Thyroid gland (tissue), 4 donors: ENCODE measurements at places on chromosomes 2 and 18. TPM values are rescaled to one million over a fixed set of nuclear protein-coding genes. Genes with fewer than 3 reads are reported as not detected.
A peak's percentile ranks its signal among the peaks of the same experiment; 100 is the strongest.

Gene PHLPP1
- total RNA-seq = 18.3 TPM

Gene SNTG2
- 11.3 TPM for total RNA-seq

Gene CHRNA1
- total RNA-seq = not detected

Gene CDKL4
- total RNA-seq = 2.5 TPM

Gene RGPD4
- not detected for total RNA-seq

Gene FBXO41
- 1.7 TPM for total RNA-seq

Gene SERPINB12
- not detected for total RNA-seq

Gene LIMS3
- 2.4 TPM for total RNA-seq

Gene ZEB2
- 48.0 TPM for total RNA-seq

DNA sequence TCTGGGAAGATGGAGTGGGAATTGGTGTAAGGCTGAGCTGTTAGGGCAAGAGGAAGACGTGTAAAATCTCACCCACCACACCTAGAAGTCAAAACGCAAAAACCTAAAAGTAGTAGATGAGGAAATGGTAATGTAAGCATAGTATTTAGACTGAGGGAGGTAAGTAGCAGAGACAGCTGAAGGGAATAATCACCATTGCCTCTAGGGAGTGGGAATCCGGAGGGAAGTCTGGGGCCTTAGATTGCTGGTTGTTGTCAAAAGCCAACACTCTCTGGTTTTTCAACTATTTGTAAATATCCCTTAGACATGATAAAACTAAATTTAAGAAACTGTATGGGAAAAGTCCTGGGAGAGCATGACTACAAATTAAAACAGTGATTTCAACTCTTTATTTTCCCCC lies 28.7 kb upstream of the MYCN start:
- H3K36me3 ChIP-seq = no peaks in the 10 kb centered on the region
- no peaks in the 10 kb centered on the region for H3K27me3 ChIP-seq
- peak overlapping the region; percentile 96 for H3K27ac ChIP-seq
- DNase-seq = no peak

DNA sequence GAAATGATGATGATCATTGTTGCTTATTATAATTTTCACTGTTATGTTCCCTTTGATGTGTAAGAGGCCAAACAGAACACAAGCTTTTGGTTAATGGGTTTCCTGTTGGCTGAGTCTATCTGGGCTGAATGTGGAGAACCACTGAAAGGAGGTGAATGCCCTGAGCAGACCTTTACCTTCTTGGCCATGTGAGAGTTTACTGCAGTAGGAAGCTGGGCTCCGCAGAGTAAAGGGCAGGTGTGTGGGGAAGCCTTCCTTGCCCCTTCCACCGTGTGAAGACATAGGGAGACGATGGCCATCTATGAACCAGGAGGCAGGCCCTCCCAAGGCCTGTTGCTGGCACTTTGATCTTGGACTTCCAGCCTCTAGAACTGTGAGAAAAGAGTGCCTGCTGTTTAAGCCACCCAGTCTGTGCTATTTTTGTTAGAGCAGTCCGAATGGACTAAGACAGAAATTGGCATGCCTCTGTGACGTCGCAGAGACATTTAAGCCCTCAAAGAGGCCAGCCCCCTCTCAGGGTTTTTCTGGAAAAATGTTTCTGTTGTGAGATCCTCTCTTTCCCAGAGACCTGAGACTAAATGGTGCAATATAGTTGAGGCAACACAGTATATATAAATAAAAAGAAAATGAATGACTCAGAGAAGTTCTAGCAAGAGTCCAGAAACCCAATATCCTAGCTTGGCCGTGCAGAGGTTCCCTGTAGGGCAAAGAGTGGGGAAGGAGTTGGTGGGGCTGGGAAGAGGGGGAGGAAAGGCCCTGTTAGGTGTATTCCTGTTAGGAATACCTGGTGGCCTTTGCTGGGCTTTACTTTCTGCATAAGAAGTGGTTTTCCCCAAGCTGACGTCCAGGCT lies 121.9 kb upstream of the LGALSL start:
- no peak overlapping the region for H3K4me3 ChIP-seq
- no peaks in the 10 kb centered on the region for H3K36me3 ChIP-seq
- H3K4me1 ChIP-seq = peaks cover 14% of the 10 kb centered on the region
- no peak for DNase-seq
- H3K27me3 ChIP-seq = no peaks in the 10 kb centered on the region
- no peak overlapping the region for H3K27ac ChIP-seq

DNA sequence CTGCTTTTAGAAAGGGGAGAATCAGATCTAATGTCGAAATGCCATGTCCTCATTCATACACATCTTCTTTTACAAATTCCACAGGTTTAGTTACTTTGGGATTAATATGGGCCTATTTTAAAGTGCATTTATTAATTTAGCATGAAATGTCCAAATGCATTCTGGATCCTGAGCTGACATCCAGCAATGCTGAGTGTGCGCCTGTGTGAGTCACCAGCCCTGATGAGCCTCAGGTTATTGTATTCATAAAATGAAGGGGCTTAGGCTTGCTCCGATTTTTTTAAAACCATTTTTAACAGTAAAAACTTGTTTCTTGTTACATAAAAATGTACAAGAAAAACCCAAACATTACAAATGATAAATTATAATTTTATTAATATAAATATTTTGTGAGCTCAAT lies 94.1 kb downstream of the SH3YL1 start:
- H3K36me3 ChIP-seq = no peaks in the 10 kb centered on the region
- no peak for DNase-seq
- H3K27ac ChIP-seq = no peak overlapping the region

- H3K4me3 ChIP-seq = no peak overlapping the region
- no peak for DNase-seq
- H3K36me3 ChIP-seq = no peaks in the 10 kb centered on the region
- H3K4me1 ChIP-seq = no peaks in the 10 kb centered on the region
Observed at GRCh38 chr2:199594443-199594842, 136.7 kb upstream of the SATB2 start.

DNA sequence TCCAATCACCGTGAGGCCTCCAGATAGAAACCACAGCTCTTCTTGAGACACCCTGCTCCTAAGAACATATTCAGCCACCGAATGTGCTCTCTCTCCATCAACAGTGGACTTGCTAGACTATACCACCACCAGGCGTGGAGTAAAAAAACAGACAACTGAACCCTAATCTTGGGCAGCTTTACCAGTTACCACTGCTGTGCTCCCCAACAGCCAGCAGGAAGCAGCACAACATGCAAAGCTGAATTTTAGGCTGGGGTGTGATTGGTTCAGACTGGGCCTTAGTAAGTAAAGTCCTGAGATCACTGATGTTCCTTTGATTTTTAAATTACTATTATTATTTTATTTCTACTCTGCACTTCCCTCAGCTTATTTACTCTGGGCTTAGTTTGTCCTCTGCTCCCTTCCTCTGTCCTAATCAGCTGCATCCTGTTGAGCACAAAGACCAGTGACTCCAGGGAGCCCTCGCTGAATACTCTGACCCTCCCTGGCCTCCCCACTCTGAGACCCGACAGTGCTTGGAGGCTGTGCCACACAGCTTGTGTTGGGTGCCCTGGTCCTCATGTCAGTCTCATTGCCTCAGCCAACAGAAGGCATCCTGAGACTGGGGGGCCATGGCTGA lies 21.9 kb downstream of the MRPL35 start:
- no peak overlapping the region for H3K4me3 ChIP-seq
- no peak overlapping the region for H3K27ac ChIP-seq
- no peaks in the 10 kb centered on the region for H3K4me1 ChIP-seq
- DNase-seq = peak; percentile 51
- no peaks in the 10 kb centered on the region for H3K36me3 ChIP-seq

GRCh38 chr2:151845884-151846283 lies 17.7 kb upstream of the ARL5A start:
- H3K4me1 ChIP-seq = no peaks in the 10 kb centered on the region
- no peak overlapping the region for H3K27ac ChIP-seq
- no peaks in the 10 kb centered on the region for H3K27me3 ChIP-seq
- no peak overlapping the region for H3K4me3 ChIP-seq
- DNase-seq = no peak

DNA sequence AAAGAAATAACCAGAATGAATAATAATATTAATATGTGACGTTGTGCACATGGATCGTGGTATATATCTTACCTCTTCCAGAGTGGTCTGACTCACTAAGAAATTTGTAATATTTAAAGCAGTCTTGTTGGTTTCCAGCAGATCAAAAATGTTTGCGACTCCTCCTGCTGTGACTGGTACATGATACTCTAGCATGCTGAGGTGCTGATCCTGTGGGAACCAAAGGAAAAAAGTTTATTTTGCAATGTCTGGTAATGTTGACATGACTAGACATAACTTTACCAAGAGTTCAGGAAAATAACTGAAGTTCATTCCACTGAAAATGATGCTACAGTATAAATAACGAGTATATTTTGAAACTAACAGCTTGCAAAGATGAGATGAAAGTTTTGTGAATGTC lies 124.5 kb upstream of the BARD1 start:
- H3K27ac ChIP-seq = no peak overlapping the region
- H3K4me1 ChIP-seq = no peaks in the 10 kb centered on the region
- no peak for DNase-seq
- H3K4me3 ChIP-seq = no peak overlapping the region

DNA sequence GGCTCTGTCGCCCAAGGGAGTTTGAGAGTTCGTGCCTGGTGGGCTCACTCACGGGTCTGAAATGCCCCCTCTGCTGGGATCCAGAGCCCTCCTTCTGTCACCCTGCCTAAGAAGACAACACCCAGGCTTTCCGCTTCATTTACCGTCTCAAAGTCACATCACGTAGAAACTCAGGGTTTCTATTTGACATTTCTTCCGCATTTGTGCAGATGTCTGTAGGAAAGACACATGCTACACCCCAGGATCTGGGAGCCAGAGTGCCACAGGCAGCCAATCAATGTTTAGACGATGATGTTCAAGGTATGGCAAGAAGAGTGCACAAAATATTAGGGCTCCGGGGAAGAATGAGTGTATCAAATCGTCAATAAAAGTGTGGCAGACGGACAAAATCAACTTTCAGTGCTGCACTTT lies 24.4 kb upstream of the ACKR3 start:
- no peaks in the 10 kb centered on the region for H3K36me3 ChIP-seq
- H3K4me1 ChIP-seq = no peaks in the 10 kb centered on the region
- H3K27ac ChIP-seq = no peak overlapping the region
- no peaks in the 10 kb centered on the region for H3K27me3 ChIP-seq

- H3K36me3 ChIP-seq = no peaks in the 10 kb centered on the region
- H3K27ac ChIP-seq = no peak overlapping the region
- H3K27me3 ChIP-seq = no peaks in the 10 kb centered on the region
- no peak for DNase-seq
- H3K4me3 ChIP-seq = no peak overlapping the region
Observed at GRCh38 chr2:207472343-207473048, 57.3 kb upstream of the CREB1 start.

- H3K4me3 ChIP-seq = no peak overlapping the region
- H3K36me3 ChIP-seq = no peaks in the 10 kb centered on the region
- no peak overlapping the region for H3K27ac ChIP-seq
- no peaks in the 10 kb centered on the region for H3K27me3 ChIP-seq
- DNase-seq = no peak
Observed at GRCh38 chr18:36610258-36610657, 218.5 kb downstream of the TPGS2 start.

DNA sequence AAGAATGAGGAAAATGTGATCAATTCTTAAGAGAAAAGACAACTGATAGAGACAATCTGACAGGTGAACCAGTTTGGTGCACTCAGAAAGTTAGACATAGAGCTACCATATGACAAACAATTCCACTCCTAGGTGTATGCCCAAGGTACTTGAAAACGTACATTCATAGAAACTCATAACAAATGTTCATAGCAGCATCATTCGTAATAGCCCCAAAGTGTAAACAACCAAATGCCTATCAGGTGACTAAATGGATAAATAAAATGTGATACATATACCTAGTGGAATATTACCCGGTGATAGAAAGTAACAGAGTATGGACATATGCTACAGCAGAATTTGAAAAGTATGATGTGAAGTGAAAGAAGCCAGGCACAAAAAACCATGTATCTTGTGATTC lies 149.3 kb upstream of the TRIB2 start:
- H3K4me3 ChIP-seq = no peak overlapping the region
- H3K36me3 ChIP-seq = no peaks in the 10 kb centered on the region
- no peaks in the 10 kb centered on the region for H3K27me3 ChIP-seq
- no peak for DNase-seq

DNA sequence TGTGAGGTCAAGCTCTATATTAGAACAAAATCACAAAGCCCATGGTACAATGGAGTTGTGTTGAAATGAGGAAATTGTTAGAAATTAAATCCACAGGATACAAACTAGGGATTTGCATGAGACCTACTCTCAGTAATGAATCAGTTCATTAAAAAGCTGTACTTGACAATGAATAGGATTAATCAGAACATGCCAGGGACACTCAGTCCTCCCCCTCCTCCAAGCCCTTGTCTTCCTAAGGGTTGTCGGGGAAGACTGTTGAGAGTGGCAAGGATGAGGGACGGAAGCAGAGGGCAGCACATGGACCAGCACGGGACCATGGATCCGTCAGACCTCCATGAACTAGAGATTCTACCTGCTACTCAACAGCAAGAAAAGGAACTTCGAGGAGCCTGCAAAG lies 39.8 kb downstream of the SPRED2 start:
- H3K27ac ChIP-seq = no peak overlapping the region
- H3K36me3 ChIP-seq = no peaks in the 10 kb centered on the region
- H3K4me3 ChIP-seq = no peak overlapping the region
- H3K4me1 ChIP-seq = peaks cover 18% of the 10 kb centered on the region
- DNase-seq = no peak

DNA sequence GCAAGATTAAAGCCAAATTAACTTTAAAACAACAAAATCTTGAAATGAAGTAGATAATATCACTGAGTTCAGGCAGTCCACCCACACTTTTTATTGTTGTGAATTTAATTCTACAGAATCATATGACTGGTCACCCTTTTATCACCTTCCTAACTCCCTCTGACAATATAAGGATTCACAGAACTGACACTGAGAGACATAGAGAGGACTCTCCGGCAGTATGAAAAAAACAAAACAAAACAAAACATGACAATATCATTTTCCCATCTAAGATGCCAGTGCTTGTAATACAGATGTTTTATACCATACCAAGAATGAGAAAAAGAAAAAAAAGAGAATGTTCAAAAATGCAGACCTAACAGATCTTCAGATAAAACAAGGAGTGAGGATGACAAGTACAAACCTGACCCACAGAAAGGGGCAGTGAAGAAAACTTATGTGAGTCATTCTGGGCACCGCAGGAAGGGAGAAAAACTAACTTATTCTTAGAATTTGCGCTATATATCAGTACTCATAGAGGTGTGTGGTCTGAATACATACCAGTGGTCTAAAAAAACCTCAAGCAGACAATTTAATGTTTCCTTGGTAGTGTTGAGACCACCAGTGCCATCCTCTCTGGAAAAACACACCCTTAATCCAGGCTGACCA lies 136.6 kb downstream of the ZAP70 start:
- DNase-seq = no peak
- H3K27me3 ChIP-seq = no peaks in the 10 kb centered on the region
- H3K27ac ChIP-seq = no peak overlapping the region
- H3K4me3 ChIP-seq = no peak overlapping the region
- H3K4me1 ChIP-seq = no peaks in the 10 kb centered on the region
